ENCODE measurements at places on chromosomes 4 and X.

DNA sequence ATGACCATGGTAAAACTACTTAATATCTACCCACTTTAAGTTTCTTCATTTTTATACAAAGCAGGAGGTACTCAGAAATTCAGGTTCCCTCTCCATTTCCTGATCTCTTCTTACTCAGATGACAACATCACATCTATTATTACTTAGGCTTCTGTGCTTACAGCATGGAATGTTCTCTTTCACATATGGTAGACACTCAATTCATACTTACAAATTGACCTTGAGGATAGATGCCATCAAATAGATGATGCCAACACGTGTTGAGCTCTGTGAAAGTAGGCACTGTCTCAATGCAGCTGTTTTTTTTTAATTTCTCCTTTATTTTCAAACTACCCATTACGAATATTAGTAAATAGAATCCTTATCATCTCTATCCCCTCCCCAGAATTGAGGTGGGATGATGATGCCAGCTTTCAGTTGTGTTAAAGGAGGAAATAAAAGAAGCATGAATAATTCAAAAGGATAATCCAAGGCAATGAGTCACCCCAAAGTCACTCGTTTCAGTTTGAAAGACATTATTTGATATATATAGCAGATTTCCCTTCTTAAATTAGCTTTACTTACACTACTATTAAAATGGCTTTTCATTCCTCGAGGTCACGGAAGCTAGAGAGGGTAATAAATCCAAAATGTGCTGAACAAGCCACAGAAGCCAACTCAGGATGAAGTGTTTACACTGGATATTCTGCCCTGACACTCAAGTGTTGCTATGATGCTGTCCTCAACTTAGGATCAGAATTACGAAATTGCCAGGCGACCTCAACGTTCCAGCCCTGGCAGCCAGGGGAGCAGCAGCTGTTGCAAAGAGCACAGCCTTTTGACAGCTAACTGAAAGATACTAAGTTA lies 124.2 kb upstream of the EOLA2 start:
- DNase-seq, result no peak

- no peak for DNase-seq
Measured at GRCh38 chr4:181684310-181684709, 558.9 kb upstream of the TENM3 start.

GRCh38 chr4:34492414-34492813 lies 1751.9 kb downstream of the ARAP2 start:
- DNase-seq, result no peak

DNA sequence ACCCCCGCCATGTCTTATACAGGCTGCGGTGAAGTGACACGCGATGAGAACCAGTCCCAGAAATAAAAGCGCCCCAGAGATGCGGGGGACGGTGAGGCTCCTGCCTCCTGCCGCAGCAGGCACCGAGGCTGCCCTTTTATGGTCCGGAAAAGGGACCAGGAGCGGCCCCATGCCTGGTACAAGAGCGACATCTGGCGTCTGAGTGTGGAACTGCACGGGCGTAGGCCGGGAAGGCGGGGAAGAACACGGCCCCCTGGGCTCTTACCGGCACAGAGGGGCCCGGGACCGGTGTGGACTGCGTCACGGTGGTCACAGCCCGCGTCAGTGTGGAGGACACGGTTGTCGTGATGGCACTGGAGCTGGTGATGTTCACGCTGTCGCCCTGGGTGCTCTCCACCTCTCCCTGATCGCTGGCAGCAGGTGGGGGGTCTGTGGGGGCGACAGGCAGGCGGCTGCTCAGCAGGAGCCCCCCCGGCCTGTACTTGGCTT lies 8.9 kb upstream of the RENBP start:
- peak; percentile 88 for DNase-seq

- no peak for DNase-seq
Measured at GRCh38 chr4:51825341-51825740, 17.6 kb upstream of the DCUN1D4 start.

DNA sequence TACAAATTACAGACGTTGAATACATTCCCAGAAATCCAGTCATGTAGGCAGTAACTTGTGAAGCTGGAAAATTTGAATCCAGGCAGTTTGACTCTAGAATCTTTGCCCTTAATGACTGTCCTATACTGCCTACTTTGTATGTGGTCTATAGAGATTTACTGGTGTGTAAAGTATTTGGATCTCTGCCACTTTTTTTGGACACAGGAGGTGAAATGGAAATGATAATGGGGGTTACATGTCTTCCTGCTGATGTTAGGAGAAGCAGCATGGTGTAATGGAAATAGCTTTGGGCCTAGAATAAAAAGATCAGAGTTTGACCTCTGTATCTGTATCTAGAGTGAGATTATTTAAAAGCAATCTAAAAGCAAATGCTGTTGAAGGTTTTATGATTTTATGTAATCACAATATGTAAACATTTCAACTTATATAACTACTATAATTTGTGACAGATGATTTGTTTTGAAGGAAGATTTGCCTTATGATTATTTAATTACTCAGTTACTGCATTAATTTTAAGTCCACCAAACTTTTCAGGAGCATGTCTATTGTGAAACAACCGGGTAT lies 3.3 kb downstream of the COL4A5 start:
- no peak for DNase-seq

GRCh38 chr4:184907216-184907615 lies 81.4 kb upstream of the ACSL1 start:
- no peak for DNase-seq

DNA sequence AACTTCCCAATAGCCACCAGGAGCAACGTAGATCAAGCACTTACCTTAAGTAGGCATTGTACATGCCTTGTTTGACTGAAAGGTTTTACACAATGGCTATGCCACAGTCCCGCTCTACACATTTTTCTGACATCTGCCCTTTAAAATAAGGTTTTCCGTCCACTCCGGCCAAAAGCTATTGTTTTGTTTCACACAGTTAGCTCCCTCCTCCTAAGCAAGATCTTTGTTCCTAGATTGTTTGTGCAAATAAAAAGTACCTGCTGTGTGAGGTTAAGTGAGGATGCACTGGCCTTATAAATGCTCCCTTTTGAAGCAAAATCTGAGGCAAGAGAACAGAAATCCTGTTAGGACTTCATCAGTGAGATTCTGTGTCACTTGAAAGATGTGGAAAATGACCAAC lies 11.8 kb downstream of the SCD5 start:
- no peak for DNase-seq

DNA sequence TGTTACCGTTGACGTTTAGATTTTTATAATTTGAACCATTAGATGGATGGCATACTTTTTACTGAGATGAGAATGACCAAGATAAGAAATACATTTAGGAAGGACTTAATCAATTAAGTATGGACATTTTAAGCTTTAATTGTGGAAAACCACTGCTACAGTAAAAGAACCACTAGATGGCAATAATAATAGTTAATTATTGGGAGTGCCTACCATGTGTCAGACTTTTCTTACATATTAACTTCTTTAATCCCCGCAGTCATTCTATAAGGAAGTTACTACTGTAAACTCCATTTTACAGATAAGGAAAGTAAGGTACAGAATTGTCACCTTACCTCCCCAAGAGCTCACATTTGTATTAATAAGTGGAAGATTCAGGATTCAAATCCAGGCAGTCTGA lies 48.5 kb upstream of the MYOZ2 start:
- no peak for DNase-seq

DNA sequence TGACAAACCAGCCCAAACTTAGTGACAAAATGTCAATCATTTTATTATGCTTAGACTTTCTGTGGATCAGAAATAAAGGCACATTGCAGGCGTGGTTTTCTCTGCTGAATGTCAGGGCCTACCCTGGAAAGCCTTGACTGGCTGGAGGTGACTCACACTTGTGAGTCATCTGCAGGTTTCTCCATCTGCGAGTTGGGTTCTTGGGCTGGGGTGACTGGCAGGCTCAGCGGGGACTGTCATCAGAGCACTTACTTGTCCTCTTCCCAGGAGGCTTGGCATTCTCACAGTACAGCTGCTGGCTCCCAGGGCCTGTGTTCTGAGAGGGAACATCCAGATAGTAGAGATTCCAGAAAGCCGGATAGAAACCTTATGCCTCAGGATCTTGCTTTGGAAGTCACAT lies 153.8 kb upstream of the AGA start:
- no peak for DNase-seq

- DNase-seq, result no peak
Measured at GRCh38 chr4:156956826-156957368, 14.7 kb downstream of the PDGFC start.

DNA sequence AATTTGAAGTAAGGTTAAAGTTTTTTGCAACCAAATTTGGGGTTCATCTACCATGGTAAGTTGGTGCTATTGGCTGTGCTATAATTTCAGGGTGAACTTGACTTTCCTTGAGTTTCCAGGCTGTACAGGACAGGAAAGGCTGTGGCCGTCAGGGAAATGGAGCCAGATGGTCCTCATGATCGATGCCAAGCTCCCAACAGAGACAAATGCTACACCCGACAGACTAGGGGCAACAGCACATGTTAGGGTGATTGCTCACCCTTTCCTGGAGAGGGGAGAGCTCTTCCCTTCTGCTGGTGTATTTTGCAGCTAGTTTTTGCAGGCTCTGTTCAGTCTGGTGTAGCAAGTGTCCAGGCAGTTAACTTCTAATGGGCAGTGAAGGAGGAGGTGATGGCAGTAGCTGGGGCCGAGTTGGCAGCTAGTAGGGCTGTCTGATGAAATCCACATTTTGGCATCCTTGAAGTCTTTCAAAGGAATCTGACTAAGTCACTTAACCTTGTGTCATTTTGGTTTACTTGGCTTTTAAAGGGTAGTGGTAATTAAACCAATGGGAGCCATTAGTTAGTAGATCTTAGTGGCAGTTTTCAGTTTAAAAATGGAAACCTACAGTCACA lies 47.8 kb downstream of the GAB1 start:
- DNase-seq, result no peak
